ENCODE measurements at places on chromosomes 2 and 18.

DNA sequence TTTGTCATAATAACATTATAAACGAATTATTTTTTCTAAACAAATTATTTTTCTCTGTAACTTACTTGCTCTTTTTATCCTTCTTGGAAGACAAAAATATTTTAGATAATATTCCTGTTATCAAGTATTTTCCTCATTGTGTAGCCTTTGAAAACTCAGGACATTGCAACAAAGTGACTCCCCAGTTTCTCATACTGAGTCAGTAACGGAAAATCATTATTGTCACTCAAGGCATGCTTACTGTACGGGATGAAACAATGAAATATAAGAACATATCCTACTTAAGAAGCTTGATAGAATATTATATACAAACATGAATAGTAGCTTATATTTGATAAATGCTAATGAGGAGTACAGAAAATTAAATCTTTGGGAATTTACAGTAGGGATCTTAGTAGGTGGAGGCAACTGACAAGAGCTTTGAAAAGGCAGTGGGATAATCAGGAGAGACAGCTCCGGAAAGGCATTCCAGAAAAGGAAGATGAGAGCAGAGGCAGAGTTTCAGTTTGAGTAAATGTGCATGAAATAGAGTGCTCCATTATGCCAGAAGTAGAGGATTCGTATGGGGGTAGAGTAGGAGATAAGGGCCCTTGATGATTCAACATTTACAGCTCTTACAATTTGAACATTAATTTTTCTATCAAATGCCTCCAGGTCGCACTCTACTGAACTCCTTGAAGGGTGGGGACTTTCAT is 14.0 kb upstream of the YES1 start:
- DNase-seq: no peak

- no peak for DNase-seq
Measured at GRCh38 chr18:48186861-48187260, 222.3 kb downstream of the ZBTB7C start.

GRCh38 chr2:200252265-200253067 is 54.0 kb upstream of the SPATS2L start:
- peak; percentile 73 for DNase-seq

DNA sequence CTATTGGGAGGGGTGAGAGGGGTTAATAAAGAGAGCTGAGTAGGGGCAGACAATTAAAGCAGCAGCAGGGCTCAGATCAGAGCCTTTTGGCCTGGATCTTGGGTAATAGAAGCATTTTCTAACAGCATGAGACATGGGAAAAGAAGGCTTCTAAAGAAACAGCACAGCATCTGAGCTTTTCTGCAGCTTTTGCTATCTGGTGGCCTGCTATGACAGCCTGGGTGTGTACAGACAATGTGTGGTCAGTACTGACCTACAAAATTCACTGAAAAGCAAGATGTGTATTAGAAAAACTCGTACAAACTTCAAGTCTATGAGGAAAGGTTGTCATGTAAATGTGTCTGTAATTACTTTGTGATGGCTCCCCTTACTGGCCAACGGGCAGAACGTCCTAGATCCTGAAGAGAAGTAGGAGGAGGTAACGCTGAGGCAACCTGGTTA is 95.6 kb downstream of the GALNT3 start:
- DNase-seq: peak; percentile 76

DNA sequence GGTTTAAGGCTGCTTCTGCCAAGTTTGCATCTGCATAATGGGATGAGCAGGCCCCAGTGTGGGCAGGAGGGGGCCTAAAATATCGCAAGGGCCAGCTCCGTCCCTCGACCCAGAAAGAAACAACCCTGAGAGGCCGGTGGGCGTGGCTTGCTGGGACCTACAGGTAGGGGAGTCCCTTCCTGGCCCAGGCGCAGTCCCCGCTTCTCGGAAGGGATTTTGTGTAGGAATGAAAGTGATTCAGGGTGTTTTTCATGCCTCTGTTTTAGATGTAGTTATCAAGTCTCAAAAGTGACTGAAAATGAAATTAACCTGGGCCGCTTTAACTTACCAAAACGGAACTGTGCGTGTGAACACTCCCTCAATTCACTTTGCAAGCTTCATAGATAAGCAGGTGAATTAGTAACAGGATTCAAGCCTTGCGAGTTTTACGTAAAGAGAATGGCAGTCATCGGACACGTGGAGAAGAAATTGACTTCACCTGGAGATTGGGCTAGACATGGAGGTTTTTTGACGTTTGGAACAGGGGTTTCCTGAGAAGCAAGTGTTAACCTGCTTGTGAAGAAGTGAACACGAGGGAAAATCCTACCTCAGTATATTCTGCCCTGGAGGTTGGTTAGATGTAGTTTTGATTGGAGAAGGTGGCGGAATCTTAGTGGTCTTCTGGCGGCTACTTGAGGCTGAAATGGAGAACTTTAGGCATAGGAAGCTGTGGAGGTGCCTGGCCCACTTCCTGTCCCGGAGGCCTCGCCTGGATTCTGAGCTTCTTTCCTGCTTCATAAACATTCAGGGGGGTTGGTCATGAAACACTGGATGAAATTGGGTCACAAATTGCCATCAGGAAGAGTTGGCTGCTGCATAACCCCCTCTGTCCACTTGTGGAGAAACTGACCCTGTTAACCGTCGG is 1.7 kb downstream of the NCK2 start:
- no peak for DNase-seq

GRCh38 chr18:38520786-38521185 is 955.2 kb upstream of the CELF4 start:
- no peak for DNase-seq

DNA sequence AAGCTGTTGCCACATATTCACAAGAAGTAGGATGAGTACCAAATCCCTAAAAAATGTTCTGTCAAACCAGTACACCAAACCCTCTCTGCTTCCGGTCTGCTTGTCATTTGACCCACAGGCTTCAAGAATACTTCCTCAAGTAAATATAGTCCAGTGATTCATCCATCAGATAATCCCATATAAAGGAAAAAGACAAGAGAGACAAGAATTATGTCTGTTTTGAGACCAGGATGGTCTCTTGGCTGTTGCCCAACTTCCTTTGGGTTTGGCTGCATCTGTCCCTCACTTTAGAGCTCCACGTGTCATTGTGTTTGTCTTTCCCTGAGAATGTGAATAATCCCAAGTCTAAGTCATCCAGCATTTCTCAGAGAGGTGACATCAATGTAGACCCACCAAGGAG is 91.5 kb upstream of the NRP2 start:
- peak; percentile 59 for DNase-seq

DNA sequence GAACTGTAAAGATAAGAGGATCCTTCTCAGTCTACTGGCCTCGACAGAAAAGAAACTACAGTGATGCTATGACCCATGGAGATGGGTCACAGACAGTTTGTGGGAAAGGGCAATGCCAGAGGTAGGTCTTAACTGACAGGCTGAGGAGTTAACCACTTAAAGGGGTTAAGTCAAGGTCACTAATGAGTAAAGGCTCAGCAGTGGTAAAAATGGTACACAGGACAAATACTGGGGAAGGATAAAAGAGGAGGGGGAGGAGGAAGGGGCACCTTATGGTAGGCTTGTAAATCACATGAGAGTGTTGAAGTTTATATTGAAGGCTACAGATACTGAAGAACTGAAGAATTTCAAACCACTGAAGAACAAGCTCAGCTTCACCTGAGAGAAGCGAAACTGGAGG is 9.9 kb downstream of the IER3IP1 start:
- DNase-seq: no peak

GRCh38 chr18:39781565-39781964 is 2173.5 kb upstream of the PIK3C3 start:
- DNase-seq: no peak

DNA sequence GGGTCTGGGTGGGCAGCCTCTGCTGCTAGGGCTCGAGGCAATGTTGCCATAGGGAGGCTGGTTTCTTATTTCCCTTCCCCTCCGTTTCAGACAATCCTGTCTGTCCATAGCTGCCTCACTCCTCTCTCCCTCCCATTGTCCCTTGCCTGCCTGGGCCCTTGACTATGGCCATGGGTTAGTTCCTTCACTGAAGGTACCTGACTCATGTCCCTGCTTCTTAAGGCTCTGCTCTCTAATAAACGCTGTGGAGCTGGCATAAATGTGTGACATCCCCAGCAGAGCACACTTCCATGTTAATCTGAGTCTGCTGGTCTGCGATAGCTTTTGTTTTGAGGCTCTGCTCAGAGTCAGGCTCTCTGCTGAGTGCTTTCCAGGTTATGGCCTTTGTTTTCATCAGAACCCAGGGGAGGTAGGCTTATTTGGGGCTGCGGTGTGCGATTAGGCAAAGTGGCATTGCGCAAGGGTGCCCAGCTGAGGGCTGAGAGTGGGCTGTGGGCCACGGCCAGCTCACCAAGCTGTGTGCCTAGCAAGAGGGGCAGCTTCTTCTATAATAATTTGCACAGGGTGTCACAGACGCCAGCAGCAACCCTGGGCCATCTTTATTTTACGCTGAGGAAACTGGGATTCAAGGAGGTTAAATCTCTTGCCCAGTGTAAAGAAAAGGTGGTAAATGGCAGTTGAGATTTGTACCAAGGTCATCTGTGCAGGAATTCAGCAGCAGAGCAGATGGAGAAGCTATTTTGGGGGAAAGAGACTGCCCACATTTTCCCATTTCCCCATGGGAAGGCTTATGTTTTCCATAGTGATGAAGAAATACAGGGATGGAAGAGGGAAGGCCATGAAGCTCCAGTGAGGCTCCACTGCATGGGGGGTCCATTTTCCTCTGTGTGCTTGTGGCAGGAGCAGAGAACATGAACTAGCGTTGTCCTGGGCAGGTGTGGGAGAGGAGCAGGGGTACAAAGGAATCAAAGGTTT is 25.6 kb downstream of the MRPL33 start:
- no peak for DNase-seq

DNA sequence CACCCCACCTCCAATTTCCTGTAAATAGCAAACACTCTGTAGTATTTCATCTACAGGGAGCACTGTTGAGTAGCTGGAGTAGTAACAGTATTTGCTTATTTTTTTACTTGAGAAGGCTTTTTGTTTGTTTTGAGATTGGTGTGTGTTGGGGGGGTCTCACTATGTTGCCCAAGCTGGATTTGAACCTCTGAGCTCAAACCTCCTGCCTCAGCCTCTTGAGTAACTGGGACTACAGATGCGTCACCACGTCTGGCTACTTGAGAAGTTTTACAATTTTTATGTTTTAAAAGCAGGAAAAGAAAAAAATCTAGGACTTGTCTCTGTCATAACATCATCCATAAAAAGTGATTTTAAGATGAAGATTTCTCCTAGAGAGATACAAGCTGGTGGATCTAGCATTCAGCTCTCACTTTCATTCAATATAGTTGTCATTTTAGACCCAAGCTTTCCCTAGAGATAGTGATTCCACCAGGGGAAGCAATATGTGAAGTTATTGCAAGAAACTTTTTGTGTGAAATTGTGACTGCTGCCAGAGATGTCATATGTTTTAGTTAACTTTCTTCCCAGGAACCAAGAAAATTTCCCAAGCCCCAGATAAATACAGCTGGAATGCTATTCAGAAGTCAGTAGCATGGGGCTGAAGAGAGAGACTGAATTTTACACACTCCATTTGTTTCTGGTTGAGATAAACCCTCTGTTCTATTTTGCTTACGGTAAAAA is 60.2 kb upstream of the MAP4K3 start:
- DNase-seq: peak; percentile 82

GRCh38 chr2:142983174-142983573 is 105.7 kb downstream of the KYNU start:
- DNase-seq: no peak

DNA sequence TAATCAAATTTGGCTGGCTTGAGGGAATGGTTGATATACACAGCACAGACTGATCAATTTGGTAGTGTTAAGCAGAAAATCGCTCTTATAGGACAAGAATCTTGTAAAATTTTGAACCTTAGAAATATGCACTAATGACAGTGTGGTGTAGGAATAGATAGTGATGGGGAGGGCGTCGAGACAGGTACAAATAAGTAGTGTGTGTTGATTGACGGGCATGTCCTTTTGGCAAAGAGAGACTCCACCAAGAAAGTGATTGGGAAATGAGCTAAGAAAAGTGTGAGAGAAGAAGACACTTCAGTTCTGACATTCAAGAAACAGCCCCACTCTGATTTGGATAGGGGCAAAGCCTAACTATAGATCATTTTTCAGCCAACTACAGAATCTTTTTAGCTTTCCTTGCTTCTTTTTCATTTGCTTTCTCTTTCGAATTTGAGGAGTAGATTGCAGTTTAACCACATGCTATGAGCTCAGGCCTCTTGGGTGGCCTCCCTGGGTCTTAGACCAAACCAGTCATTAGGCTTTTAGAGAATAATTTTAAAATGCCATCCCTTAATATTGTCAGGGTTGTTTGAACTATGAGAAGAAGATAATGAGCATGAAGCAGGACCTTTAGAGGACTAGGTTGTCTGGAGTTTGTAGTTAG is 127.1 kb downstream of the CERS6 start:
- DNase-seq: peak; percentile 56

DNA sequence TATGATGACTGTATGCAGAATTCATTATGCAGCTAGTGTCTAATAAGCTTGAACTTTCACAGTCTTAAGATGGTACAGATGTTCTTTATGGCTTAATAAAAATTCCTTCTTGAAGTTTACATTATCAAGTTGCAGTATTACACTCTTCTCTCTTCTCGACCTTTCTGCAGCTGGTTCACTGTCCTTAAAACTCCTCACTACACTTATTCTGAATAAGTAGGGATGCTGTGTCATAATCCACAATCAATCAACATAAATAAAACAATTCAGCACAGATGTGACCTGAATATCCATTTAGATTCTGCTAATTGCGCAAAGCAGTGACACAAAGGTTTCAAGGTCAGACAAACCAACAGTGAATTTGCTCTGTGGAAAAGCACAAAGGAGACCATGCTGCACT is 356.8 kb downstream of the SUCLG1 start:
- no peak for DNase-seq

Data from cardiac fibroblast (primary cell).